NCI-H2029 treated with DMSO at 0.1 percent for 48 hours (cell line): ENCODE measurements at places on chromosomes 5 and 9.
A peak's percentile ranks its signal among the peaks of the same experiment; 100 is the strongest.

- DNase-seq, result no peak
These were observed 217.6 kb downstream of the NPR3 start for GRCh38 chr5:32928761-32929160.

GRCh38 chr5:123472150-123472924 is 39.6 kb upstream of the CSNK1G3 start:
- no peak for DNase-seq

- DNase-seq, result peak; percentile 77
These were observed 7.0 kb downstream of the MAMDC4 start for GRCh38 chr9:136858844-136859757.

DNA sequence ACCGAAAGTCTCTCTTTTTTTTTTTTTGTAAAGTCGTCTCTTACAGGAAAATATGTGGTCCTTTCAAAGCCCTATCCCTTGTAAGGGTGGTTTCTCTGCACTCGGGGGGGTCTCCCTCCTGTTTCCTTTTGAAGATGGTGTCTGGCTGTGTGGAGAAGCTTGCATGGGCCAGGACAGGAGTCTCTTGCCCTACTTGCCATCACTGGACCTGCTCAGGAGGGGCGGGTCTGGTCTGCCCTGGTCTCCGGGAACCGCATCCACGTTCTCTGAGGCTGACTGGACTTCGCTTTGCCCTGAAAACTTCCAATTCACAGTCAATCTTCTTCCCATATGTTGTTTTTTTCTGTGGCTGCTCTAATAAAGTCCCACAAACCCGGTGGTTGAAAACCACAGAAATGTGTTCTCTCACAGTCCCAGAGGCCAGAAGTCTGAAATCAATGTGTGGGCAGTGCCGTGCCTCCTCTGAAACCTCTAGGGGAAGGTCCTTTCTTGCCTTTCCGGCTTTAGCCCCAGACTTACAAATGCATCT is 92.9 kb upstream of the IER5L start:
- no peak for DNase-seq

GRCh38 chr5:149220750-149221149 is 50.9 kb upstream of the AFAP1L1 start:
- DNase-seq, result no peak

GRCh38 chr5:73856997-73857396 is 231.0 kb downstream of the ARHGEF28 start:
- DNase-seq, result no peak

- no peak for DNase-seq
These were observed 15.3 kb upstream of the KLF4 start for GRCh38 chr9:107504585-107505455.

DNA sequence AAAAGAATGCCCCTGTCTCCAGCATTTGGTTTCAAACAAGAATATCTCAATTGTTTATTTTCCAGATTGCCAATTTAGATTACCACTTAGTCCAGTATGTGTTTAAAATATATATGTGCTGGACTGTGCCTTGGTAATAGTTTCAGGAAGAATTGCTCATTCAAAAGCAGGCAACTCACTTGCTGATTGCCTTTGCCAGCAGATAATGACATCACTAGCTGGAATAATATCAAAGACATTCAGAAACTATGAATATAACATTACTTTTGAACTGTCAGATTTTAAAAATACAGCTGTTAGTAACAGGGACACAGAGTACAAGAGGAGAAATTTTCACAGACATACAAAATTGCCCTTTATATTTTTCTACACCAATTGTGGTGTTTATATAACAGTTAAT is 96.0 kb upstream of the ITGA2 start:
- no peak for DNase-seq

- DNase-seq, result no peak
These were observed 59.0 kb downstream of the TLE4 start for GRCh38 chr9:79630521-79631403.
